LNCaP clone FGC (cell line): ENCODE measurements at places on chromosomes 7 and 10.

DNA sequence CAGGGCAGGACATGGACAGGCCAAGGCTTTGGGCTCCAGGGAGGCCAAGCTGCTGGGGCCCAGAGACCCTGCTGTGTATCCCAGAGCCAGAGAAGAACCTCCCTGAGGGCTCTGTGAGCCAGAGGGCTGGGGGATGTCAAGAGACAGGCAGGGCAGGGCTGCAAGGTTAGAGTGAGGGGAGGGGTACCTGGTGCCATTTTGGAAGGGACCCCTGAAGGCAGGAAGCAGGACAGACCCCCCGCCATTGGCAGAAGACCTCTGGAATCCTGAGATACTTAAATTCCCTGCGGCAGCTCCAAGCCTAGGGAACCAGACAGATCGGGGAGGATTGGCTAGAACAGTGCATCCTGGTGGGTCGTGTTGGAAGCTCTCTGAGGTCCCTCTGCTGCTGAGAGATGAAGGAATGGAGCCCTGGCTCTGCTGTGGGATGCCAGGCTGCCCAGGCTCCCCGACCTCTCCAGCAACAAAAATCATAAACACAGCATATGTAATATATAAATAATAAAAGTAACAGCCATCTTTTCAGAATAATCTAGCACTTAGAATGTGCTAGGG, 75.0 kb downstream of the LHPP start:
- no peak for DNase-seq

GRCh38 chr7:47941136-47941844, 7.0 kb downstream of the PKD1L1 start:
- DNase-seq = no peak

- DNase-seq = no peak
Observed at GRCh38 chr10:92923416-92923815, 75.1 kb downstream of the EXOC6 start.

DNA sequence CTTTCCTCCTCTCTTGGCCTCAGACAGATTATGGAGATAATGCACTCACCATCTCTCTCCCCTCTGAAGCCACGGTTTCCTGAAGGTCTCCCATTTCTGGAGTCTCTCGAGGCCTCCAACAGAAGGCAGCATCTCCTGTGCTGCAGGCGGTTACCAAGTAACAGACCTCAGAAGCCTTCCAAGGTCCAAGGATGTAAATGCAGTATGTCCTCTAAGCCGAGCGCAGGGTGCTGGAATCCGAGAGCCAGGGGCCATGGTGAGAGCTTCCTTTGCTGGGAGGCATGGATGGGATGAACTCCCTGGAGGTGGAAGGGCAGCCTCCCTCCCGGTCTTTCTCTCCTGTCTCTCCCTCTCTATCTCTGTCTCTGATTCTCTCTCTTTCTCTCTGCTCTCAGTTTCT, 79.8 kb downstream of the ADARB2 start:
- no peak for DNase-seq

- DNase-seq = no peak
Observed at GRCh38 chr7:76394957-76395356, 14.5 kb downstream of the SSC4D start.

GRCh38 chr10:33122014-33122809, 164.2 kb upstream of the ITGB1 start:
- DNase-seq = no peak

- no peak for DNase-seq
Observed at GRCh38 chr10:69871074-69871473, 69.4 kb downstream of the COL13A1 start.

DNA sequence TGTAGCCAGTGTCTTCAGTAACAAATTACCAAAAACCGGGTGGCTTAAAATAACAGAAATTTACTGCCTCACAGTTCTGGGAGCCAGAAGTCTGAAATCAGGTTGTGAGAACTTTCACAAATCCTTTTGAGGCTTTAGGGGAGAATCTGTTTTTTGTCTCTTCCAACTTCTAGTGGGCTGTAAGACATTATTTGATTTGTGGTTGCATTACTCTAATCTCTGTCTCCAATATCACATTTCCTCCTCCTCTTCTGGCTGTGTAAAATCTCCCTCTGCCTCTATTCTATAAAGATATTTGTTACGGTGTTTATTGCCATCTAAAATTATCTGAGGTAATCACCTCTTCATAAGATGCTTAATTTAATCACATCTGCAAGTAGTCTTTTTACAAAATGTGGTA, 1039.6 kb upstream of the LRRN3 start:
- no peak for DNase-seq
